ENCODE measurements at places on chromosomes 13 and 19.

GRCh38 chr19:49222528-49222927 is 64.9 kb downstream of the TRPM4 start:
- DNase-seq: no peak

GRCh38 chr19:19900139-19900728 is 512 bp upstream of the ZNF93 start:
- peak; percentile 37 for DNase-seq

DNA sequence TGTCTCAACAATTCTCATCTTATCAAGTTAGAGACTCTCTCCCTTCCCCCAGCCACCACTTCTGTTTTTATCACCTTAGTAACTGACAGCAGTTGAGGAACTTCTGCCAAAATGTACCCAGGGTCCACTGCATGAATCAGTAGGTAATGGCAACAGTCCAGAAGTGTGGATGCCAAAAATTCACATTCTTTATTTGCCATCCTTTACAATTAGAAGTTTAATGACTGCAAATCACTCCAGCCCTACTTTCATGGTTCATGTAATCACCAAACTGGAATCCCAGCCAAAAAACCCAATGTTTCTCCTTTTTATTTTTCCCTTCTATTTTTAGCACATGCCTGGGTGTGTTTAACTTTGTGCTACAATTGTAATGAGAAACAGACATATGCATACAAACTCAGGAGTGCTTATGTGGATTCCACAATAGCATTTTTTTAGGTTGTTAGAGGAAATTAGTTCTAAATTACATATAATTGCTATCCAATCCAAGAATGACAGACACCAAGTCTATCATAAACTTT is 243.5 kb downstream of the RGCC start:
- peak; percentile 14 for DNase-seq

GRCh38 chr13:51811046-51811445 is 7.1 kb upstream of the DHRS12 start:
- DNase-seq: no peak

DNA sequence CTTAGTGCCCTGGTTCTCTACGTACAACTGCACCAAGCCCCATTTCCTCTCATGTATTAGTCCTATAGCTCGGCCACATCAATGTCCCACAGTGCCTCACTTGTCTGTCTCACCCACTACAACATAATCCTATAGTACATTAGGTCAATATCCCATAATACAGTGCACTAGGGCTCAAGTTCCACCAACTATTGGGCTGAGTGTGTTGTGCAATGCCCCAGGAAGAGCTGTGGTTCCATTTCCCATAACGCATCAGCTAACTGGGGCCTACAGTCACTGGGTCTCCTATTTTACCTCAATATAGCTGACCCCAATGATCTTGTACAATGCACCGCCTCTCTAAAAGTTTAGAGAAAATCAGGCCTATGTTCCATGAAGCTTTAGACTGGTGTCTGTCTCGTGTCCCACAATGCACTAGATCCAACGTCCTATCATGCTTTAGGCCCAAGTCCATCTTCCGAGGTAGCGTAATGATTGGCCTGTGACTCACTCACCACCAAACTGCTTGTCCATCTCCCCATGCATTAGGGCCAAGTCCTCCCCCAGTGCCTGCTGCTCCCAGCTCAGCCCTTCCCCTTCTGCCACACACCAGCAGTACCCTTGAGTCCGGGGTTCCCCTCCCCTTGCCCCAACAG is 21.8 kb downstream of the TSKS start:
- DNase-seq: no peak

DNA sequence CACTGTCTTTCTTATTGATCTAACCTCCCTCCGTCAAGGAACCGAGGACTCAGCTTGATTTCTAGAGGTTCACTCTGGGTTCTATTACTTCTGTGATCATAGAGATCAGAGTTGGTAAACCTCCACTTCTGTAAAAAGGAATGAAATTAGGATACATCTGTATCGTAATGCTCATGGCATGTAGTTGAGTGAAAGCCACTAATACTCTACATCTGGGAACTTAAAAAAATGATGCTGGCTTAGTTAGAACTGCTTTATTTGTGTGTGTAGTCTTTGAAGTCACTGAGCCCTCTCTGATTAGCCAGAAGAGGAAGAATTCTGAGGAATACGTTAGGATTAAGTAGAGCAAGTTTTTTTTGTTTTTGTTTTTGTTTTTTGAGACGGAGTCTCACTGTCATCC is 140.8 kb downstream of the GGACT start:
- no peak for DNase-seq

DNA sequence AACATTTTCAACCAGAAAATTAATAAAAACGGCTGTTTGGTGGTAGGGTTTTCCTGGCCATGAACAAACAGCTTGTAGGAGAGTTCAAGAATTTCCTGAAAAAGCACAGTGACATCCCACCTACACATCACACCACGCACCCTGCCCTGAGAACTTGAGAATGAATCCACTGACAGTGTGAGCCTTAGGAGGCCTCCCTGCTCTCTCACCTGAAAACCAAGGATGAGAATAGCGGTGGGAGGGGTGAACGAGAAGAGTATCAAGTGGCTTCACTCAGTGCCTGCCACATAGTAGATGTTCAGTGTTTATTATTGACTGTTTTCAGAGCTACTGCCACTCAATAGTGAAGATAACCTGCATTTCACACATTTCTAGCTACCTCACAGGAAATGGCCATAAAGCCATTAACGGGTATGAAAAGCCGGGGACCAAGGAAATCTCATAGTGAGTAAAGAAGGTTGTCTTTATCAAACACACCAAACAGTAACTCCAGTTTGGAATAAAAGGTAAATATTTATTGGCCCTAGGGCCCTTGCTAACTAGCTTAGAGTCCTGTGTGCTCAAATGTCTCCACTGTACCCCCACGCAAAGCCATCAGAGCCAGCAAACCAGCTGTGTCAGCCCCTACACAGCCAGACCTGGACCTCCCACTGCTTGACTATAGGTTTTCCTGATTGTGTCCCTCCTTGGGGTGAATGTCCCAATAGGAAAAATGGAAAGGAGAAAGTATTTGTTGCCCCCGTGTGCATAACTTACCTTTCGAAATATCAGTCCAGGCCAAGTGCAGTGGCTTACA is 40.6 kb downstream of the TPT1 start:
- no peak for DNase-seq

- DNase-seq: no peak
Observed at GRCh38 chr13:73891805-73892204, 242.4 kb downstream of the KLF12 start.

GRCh38 chr19:40714441-40715299 is 2.0 kb downstream of the COQ8B start:
- DNase-seq: no peak

DNA sequence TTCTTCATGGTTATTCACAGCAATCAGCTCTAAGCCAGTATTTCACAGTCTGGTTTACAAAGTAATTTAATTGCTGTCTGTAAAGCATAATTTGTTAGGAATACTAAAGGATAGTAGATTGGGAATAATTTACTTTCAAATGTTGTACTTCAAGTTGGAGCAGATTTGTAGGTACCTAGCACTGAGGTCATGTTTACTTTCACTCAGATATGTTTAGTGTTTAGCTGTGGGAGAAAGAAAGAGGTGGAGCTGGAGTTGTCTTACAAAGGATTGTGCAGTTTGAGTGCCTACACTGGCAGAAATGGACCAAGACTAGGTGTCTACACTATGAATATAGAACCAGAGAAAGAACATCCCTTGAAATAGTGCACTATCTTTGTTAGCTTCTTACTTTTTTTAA is 464.6 kb downstream of the PCDH9 start:
- no peak for DNase-seq

DNA sequence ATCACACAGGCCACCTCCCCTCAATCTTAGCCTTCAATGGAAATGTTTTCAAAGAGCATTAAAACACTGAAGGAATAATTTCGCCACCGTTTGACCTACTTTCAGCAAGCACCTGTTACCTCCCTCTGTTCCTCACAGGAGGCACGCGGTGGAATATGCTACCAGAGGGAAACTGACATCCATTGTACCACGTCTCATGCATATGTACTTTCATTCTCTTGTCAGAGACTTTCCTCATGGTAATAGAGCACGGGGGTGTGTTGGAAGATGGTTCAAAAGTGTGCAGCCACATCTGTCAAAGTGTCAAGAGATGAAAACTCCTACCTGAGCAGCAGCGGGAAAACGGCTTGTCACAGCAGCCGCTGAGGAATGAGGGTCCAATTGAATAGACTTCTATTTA is 143.4 kb downstream of the NALCN start:
- no peak for DNase-seq

All from HS-5 (cell line).